ENCODE measurements at places on chromosomes 7 and 10.

GRCh38 chr10:91550021-91550420, 82.8 kb downstream of the PPP1R3C start:
- DNase-seq, result no peak

- no peak for DNase-seq
Measured at GRCh38 chr7:34131371-34131770, 226.0 kb downstream of the BMPER start.

DNA sequence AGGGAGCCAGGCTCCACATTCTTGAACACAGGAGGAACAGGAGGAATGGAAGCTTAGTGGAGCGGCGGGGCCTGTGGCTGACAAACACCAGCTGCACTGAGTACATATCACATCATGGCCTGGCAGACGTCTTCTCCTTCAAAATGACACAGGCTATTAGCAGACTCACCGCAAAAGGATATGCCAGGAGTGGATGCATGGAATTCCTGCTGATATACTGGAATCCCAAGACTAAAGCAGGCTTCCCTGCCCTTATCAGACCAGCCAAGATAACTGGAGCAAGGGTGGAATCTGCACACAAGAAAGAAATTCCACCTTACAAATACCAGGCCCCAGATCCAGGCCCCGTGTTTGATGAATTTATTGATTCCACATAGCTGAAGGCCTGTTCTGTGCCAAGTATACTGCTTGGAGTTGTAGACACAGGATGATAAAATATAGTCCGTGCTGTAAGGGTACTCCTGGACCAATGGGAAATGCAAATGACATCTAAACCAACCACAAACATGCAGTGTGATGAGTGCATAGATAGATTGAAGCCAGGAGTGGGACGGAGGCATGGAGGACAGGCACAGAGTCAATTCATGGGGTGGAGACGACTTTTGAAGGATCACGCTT, 480.5 kb upstream of the ZMIZ1 start:
- peak; percentile 21 for DNase-seq

DNA sequence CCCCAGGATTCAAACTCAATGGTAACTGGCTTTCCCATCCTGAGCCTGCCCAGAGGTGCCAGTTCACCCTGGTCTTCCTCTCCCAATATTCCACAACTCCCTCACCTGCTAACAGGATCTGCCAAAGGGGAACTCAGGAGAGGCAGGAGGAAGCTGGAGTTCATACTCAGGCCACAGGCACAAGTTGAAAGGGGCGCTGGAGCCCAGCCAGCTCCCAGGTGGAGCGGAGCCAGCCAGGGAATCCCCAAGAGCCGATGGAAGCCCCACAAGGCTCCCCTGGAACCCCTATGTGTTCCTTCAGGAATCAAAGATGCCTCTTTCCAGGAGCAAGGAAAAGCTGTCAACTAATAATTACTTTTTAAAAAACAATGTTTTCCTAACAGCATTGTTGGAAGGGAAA, 63.5 kb downstream of the SH3PXD2A start:
- no peak for DNase-seq

DNA sequence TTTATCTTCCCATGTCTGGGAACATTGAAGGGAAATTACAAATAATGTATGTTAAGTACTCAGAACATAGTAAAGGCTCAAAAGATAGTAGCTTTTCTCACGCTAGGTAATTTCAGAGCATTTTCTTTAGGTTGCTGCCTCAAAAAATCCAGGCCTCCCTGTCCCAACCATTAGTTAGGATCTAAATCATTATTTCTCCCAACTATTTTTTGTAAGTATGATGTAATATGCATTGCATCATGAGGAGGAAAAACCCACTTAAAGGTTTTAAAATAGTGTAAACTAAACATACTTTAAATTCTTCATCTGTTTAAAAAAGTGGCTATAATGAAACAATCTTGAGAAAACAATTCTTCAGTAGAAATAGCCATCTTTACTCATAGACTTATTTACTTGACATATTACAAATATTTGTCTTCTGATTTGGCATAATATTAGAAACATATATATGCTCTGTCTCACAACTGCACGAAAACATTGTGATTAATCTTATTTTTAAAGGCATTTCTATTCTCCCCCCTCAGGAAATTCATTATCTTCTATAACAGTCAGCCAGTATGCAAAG, 329.3 kb downstream of the ELMO1 start:
- DNase-seq, result no peak

DNA sequence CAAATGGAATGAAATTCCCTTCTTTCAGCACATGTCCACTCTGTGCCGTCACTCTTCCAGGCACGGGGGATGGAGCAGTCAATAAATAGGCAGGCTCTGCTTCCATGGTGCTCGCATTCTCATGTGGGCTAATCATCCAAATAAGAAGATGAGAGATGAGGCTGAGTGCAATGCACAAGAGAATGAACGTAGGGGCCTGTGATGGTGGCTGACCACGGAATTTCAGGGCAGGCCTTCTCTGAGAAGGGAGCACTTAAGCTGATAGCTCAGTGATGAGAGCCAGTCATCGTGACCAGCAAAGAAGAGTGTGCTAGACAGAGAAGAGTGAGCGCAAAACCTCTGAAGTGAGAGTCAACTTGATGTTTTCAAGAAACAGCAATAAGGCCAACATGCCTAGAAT, 47.9 kb downstream of the TAF3 start:
- no peak for DNase-seq

DNA sequence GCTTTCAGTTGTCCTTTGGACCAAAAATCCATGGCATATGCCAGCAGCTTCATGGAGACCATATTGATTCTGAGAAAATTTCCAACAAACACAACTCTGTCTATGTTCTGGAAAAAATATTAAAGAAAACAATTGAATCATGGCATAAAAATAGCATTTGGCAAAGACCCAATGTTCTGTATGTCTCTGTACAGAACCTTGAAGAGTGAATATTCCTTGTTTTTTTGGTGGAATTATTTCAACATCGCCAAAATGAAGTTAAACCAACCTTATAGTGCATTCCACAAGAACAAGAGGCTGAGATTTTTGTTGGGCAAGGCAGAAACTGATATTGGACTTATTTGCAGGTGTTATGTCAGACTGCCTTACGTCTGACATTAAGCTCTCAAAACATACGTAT, 53.3 kb upstream of the SLC16A12 start:
- no peak for DNase-seq

DNA sequence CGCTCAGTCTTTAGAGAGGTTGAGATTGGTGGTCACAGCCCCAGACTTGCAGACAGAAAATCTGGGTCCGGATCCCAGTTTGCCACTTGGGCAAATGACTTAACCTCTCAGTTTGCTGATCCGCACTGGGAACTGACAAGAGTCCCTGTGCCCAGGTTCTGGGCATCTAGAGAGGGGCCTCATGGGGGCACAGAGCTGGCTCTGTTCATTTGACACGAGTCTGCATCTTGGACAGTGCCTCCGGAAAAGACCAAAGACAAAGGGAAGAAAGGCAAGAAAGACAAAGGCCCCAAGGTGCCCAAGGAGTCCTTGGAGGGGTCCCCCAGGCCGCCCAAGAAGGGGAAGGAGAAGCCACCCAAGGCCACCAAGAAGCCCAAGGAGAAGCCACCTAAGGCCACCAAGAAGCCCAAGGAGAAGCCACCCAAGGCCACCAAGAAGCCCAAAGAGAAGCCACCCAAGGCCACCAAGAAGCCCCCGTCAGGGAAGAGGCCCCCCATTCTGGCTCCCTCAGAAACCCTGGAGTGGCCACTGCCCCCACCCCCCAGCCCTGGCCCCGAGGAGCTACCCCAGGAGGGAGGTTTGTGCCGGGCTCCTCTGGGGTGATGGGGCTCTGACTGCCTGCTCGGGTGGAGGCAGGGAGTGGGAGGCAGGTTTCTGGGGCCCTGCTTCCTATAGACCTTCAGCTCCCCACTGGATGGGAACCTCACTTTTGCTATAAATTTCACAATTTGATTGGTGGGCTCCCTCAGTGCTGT, 2.3 kb downstream of the AEBP1 start:
- no peak for DNase-seq

DNA sequence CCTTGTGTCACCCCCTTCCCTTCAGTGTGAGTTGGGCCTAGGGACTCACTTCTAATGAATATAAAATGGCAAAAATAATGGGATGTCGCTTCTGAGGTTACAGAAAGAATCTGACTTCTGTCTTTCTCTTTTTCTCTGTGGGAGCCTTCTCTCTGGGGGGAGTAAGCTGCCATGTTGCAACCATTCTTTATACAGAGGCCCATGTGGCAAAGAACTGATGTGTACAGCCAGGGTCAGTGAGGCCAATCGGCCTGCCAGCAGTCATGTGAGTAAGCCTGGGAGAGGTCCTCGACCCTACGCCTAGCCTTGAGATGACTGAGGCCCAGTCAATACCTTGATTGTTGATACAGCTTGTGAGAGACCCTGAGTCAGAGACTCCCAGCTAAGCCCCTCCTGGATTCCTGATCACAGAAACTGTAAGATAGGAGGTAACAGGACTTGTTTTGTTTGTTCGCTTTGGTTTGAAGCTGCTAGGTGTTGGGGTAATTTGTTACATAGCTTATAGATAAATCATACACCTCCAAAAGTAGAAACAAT, 1.7 kb downstream of the TCAF1 start:
- DNase-seq, result no peak

All from activated CD8-positive, alpha-beta memory T cell treated with anti-CD3 and anti-CD28 coated beads for 24 hours (primary cell).